Choroid plexus epithelial cell (primary cell): ENCODE measurements at places on chromosomes 1 and 21.

DNA sequence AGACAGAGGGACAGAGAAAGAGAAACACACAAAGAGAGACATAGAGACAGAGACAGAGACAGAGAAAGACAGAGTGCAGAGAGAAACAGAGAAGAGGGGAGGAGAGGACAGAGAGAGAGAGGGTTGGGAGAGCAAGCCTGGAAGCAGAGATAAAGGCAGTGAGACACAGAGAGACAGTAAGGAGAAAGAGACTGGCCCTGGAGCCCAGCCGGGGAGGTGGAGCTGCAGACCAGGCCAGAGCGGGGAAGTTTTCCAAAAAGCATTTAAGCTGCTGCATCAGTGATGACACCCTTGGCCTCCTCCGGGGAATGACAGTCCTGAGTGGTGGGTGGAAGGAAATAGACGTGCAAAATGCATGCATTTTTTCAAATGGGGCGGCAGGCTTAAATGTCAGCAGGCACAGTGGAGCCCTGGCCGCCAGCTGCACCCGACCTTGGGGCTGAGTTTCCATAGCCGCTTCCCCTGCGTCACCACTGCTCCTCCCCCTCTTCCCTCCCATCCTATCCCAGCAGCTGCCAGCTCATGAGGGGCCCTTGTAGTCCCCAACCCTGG lies 95.4 kb upstream of the KLHDC7A start:
- no peak for DNase-seq

DNA sequence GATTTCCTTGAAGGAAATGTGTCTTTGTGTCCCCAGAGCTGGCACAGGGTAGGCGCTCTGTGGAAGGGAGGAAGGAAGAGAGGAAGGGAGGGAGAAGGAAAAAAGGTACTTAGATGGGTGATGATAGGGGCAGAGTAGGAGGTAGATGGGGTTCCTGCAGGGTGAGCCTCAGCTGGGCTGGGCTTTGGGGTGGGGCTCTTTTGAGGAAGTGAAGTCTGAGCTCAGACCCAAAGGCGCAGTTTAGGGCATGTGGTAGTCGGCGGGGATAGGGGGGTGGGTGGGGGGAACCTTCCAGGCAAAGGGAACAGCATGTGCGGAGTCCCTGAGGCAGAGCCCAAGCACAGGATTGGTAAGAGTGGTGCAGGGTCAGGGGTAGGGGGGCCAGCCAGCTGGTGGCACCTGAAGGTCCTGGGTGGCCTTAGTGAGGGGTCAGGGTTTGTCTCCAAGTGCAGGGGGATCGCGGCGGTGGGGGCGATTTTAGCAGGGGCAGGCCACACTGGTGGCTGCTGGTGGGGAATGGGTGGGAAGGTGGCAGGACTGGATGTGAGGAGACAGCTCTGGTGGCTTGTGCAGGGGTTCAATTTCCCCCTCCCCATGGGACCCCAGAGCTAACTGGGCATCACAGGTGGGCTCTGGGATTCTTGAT lies 8.4 kb upstream of the HTR6 start:
- DNase-seq, result no peak

DNA sequence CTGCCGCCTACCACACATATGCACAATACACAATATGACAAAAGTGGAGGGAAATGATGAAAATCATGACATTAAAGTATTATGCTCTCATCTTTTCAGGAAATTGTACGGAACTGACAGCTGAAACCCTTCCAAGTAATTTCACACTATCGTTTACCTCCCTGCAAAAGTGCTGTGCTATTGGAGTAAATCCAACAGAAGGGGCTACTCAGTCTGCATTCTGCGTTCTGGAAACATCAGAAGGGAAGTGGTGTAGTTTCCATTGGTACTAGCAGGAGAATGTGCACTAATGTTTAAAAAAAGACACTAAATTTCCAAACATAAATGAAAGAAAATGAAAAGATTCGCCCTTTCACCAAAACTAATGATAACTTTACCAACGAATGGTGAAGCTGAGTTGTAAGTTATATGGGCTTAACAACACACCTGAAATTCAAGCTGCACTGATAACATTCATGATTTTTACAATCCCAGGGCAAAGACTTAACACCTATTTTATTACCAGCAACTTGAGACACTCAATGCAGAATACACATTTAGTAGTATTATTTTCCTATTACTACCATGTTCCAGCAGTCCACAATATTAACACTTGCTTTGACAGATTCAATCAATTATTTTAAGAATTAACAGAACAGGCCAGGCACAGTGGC lies 3.2 kb downstream of the DENND1B start:
- DNase-seq, result no peak

DNA sequence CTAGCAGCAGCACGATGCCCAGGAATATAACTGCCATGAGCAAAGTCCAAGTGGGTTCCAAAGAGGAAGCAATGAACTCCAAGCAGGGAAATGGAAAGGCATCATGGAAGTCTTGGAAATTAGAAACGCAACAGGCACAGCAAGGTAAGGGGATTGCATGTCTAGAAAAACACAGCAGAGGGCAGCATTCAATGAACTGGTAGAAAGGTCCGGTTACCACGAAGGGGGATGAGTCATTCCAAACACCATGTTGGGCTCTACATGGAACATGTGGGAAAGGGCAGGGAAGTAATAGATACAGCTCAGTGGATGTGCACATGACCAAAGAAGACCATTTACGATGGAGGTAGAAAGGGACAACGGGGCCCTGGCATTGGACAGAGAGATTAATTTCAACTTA lies 36.4 kb downstream of the RXRG start:
- peak; percentile 30 for DNase-seq

DNA sequence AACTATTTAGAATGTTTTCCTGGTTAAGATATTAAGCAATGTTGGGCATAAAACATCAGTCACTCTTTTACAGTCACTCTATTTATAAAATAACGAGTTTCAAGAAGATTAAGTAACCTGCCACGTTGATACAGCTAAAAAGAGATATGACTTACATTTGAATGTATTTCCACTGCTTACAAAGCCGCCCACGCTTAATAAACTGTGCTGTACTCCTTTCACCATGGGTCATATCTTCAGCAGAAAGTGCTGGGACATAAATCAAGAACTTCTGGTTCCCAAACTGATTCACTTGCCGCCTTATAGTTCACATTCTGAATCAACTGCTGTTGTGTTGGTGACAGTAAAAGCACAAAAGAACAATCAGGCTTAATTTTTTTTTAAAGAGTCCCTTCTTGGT lies 666.7 kb downstream of the NCAM2 start:
- peak; percentile 16 for DNase-seq

DNA sequence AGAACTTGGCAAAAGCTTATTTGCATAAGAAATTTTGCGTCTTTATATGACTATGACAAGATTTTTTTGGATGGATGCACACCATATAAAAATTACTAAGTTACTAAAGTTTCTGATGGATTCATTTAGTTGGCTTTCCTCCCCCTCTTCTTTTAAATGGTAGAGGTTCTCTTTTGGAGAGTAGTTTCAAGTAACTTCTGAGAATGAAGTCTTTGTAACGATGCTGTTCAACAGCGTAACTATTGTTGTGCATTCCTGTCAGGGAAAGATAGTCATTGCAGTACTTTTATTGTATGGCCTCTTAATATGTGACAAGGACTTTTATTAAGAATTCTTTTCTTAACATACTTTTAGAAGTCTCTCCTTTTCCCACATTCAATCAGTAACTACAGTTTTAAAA lies 16.0 kb downstream of the NFIA start:
- DNase-seq, result no peak
